Non-pigmented ciliary epithelial cell (primary cell): ENCODE measurements at places on chromosomes 16 and 17.

DNA sequence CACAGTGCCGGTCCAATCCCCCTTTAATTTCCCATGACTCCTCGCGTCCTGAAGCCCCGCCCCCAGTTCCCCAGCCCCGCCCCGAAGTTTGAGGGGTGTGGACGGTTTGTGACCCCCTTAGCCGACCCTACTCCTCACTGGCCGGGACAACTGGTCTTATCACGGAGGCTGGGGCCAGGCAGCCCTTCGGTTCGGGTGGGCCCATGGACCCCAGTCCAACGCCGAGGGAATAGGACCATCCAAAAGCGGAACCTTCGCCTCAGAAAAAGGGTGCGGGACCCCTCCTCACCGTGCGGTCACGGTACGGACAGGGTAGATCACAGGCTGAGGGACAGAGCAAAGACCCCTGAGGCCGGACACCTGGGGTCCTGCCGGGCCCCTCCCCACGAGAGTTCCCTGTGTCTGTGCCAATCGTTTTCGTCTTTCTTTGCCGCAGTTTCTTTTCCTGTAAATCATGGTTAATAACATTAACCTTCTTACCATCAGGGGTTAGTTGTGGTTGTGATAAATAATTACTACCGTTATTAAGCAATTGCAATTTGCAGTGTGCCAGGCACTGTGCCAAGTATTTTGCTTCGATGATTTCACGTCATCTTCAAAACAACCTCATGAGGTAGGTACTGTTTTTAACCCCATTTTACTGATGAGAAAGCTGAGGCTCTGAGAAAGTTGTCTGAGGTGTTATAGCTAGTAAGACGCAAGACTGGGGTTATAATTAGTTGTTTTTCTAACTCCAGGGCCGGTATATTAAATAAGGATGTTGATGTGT, 543 bp downstream of the TMUB2 start:
- DNase-seq: no peak

GRCh38 chr16:76474048-76474447, 196.8 kb downstream of the CNTNAP4 start:
- no peak for DNase-seq

- DNase-seq: no peak
Measured at GRCh38 chr16:68524069-68524820, 14.8 kb upstream of the ZFP90 start.

DNA sequence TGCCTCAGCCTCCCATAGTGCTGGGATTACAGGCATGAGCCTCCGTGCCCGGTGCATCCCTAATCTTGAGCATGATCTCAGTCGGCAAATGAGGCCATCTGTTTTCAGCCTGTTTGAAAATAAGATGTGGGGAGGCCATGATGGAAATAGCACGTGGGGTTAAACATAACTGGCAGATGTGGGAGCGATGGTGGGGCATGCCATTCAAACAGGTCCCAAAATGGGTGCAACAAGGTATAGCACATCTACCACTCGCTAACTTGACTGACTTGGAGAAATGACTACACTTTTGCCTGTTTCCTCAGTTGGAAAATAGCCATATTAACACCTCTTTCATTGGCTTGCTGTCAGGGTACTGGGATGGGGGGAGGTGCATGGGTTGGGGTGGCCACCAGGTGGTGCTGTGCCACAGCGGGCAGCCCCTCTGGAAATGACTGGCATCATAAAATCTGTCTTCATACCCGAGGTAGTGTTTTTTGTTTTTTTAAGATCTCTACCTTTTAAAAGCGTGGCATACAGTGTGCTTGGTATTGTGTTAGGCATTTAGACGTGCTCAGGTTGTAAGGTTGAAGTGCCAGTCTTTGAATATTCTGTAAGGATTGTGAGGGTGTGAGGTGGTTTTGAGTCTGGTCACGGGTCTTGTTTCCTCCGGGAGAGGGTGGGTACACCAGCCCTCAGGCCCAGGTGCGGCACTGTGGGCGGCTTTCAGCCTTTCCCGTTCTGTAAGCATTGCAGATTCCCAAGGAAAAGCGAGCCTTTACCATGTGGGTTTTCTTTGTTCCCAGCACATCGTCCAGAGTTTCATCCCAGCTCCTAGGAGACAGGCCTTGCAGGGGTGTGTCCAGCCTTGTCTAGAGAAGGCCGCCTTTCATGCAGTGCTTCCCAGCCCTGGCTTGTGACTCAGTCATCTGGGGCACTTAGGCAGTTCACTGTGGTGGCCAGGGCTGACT, 2.9 kb upstream of the TTYH2 start:
- DNase-seq: no peak

GRCh38 chr17:55664287-55664686, 58.4 kb downstream of the TMEM100 start:
- no peak for DNase-seq

DNA sequence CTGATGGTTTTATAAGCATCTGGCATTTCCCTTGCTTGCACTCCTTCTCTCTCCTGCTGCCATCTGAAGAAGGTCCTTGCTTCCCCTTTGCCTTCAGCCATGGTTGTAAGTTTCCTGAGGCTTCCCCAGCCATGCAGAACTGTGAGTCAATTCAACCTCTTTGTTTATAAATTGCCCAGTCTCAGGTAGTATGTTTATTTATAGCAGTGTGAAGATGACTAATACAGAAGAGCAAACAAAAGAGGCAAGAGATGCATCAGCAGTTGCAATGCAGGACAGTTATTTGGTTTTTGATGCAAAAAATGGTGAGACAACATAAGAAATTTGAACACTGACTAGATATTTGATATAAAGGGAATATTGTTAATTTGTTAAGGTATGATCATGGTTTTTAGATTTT, 16.8 kb downstream of the TMEM100 start:
- DNase-seq: no peak
